ENCODE measurements at places on chromosomes 16 and 17.
A peak's percentile ranks its signal among the peaks of the same experiment; 100 is the strongest.

GRCh38 chr16:48109475-48109874, 46.3 kb downstream of the ABCC12 start:
- no peak for DNase-seq

DNA sequence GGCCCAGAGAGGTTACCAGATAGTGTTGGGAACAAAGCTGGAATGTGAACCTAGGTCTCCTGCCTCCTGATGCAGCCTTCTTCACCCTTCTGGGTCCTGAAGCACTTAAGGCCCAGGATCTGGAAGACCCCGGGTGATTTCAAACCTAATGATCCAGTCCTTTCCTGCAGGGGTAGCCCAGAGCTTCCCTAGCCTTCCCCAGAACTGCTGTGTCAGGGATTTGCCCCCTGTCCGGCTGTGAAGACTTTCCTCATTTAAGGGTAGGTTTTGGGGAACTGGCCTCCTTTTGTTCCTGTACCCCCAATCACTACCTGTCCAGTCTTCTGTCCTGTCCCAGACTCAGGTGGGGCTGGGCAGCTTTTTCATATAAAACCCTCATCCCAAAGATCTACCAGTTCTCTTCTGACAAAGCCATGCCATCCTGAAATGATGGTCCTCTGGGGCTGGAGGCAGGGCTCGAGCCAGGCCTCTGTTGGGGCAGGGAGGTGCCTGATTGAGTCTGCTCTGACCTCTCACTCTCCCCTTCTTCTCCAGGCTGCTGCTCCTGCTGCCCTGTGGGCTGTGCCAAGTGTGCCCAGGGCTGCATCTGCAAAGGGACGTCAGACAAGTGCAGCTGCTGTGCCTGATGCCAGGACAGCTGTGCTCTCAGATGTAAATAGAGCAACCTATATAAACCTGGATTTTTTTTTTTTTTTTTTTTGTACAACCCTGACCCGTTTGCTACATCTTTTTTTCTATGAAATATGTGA, 1.3 kb downstream of the MT1X start:
- no peak for DNase-seq

DNA sequence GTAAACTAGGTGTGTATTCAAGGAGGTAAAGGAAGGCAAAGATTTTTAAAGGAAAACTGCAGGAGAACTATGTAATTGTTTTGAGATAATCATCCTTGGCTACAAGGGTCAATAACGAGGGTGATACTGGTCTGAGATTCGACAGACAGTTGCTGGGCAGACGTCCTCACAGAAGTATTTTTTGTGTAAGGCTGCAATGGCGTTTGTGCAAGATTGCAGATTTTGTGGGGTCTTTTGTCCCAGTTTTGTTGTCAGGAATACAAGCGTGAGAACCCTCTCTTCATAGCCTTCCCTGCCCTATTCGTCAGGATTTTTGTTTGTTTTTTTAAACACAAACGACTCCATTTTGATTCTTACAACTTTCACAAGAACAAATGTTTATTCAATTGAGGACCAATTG, 57.5 kb downstream of the GPR139 start:
- DNase-seq = no peak

DNA sequence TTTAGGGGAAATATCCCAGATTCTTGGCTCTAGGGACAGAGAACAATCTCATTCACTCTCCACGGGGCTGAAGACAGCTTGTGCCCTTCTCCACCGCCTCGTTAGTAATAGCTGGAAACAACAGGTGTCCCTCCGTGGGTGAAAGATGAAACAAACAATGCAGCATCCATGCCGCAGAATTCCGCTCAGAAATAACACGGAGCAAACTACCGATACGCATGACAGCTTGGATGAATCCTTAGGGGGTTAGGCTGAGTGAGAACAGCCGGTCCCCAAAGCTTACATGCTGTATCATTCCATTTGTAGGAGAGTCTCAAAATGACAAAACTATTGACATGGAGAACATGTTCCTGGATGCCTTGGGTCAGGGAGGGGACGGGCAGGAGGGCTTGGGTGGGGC, 29.4 kb upstream of the CACNG1 start:
- no peak for DNase-seq

DNA sequence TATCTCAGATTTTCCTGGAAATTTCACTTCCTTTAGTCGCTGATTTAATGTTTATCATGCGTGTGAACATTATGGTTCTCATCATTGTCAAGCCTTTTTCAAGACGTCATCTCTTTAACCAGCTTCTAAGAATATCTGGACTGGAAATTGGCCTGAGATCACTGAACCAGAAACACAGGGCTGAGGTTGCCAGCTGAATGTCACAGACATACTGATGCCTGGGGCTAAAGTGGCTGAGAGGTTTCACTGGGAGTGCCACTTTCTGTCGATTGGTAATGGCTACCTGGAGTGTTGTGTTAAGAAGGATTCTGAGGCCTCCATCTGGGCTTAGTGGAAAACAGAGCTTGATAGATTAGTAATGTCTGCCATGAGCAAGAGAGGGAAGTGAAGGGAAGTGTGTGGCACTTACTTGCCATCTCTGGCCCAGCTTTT, 54.2 kb downstream of the CRISPLD2 start:
- no peak for DNase-seq

- DNase-seq = no peak
Observed at GRCh38 chr17:7840441-7840840, 6.4 kb downstream of the KDM6B start.

- DNase-seq = no peak
Observed at GRCh38 chr17:33091271-33091670, 99.6 kb downstream of the SPACA3 start.

DNA sequence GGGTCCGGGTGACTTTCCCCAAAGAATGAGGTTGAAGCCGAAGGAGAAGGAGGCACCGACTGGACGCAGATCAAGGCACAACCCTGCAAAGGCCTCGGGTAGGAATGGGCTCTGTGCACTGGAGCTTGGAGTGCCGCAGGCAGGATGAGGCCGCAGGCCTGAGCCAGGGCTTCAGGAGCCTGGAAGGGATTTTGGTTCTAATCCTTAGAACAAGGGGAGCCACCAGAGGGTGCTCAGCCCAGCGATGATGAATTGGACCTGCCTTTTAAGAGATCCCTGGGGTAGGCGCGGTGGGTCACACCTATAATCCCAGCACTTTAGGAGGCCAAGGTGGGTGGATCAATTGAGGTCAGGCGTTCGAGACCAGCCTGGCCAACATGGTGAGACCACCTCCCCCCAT, 8.1 kb downstream of the CIBAR2 start:
- DNase-seq = no peak

DNA sequence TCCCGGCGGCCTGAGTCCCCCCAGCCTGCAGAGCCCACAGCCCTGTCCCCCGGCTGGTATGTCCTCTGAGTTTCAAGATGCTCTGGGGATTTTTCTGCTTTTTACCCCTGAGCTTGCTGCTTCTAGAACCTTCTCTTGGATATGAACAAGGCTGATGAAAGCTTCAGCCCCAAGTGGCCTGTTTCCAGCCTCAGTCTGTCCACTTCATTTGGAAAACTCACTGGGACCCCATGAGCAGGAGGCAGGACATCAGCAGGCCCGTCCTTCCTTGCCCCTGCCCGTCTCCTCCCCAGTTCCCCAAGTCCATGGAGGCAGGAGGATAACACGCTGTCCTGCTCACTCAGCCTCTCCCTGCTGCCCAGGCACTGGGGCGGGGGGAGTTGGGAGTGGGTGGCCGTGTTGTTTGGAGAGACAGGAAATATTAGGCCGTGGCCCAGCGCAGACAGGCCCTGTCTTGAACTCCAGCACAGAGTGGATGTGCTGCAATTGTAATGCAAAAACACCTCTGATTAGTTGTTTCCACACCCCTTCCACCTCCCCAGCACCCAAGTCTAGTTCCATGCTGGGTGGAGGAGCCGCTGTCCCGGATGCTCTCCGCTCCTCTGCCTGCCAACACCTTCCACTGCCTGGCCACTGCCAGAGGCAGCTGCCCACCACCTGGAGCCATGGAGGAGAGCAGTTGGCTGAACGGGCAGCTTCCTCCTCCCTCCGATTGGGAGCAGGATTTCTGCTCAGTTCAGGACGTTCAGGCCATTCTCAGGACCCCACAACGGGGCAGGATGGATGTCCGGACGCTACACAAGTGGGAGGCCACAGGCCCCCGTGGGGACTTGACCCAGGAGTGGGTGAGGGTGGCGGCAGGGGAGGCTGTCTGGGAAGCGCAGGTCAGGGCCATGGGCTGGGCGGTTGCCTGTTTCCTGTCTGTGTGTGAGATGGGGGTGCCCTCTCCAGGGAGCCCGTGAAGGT, 216.9 kb upstream of the GSE1 start:
- no peak for DNase-seq

DNA sequence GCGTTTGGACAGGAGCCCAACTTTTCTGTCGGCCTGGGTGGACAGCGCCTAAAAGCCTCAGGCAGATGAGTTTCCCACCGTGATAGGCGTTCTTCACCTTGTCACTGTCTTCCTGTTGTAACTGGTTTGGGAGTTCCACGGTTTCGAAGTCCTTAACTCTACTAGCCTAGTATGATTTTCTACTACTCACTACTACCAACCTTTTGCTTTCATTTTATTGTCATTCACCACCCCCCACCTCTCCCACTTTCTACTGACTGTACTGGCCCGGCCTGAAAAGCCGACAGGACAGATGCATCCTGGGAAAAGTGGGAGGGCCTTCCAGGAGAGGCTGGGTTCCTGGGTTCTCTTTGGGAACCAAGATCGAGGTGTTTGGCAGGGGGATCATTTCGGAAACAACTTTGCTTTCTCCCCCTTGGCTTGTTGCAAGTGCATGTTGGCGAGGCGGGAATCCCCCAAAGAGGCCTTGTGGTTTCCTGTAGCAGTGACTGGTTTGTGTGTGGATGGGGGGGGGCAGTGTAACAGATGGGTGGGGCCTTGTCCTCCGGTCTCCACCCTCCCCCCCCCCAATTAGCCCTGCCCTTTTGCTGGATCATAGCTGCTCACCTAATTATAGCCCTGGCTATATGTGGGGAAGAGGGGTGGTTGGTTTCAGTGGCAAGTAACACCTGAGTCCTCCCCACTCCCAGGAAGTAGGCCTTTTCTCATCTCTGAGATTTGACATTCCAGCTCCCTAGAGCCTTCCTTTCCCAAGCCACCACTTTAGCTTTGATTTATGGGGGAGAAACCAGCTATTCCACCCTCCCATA, 1.4 kb downstream of the EIF5A start:
- peak; percentile 36 for DNase-seq

DNA sequence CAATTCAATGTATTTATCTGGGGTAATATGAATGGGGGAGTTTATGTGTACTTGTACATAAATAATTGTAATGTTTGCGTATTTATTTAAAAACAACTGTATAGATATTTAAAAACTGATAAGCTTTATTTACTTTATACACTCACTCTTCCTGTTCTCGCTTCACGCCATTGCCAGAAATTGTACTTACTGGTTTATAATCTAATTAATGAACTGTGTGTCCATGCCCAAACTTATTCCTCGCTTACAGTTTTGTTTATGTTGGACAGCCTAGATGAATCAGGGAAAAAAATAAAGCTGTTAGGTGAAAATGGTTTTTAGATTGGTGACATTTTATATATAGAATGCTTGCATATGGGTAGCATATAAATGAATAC, 30.8 kb downstream of the AATF start:
- no peak for DNase-seq

- no peak for DNase-seq
Observed at GRCh38 chr17:39643271-39643670, 6.3 kb downstream of the STARD3 start.

DNA sequence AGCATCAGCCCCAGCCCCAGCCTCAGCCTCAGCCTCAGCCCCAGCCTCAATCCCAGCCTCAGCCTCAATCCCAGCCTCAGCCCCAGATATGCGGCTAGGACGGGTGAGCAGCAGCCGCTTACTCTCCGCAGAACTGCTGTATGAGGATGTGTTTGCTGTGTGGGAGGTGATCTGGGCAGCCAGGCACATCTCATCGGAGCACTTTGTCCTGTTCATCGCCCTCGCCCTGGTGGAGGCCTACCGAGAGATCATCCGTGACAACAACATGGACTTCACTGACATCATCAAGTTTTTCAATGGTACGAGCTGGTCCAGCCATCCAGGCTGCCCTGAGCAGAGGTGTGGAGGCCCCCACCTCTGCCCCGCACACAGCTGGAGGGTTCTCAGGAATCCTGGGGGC, 22.0 kb downstream of the MNT start:
- no peak for DNase-seq

GRCh38 chr16:88869673-88869980, 3.2 kb upstream of the PABPN1L start:
- DNase-seq = no peak

DNA sequence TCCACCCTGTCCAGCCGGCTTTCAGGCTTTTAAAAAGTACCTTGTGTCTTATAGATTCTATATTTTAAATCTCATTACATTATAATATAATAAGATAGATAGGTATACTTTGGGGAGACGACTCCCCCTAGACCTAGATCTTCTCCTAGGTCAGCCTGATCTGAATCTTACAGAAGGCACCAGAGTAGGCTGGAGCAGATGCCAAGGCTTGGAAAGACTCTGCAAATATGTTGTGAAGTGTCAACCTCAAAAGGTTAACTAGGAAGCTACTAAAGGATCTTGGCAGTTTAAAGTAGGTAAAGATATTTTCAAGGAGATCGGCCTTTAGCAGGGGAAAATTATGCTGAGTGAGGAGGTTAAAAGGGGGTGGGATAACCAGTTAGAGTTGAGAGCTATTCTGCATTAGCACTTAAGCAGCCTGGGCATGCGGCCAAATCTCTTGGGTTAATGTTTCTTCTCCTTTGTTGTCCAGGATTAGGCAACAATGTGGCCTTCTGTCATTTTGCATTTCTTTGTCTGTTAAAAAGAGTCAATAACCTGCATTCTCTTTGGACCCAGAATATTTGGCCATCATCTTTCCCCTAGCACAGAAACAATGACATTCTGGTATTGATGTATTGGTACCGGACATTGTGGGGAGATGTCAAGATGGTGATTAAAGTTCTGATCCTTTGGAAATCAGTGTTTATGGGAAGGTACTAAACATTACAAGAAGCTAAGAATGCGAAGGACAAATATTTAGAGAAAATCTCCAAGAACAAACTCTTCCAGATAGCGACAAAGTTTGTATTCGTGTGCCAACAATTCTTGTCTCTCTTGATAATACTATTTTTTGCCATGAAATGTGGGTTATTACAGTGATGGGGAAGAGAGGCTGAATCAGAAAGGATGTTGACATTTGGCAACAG, 51.2 kb upstream of the DHX40 start:
- DNase-seq = peak; percentile 62

DNA sequence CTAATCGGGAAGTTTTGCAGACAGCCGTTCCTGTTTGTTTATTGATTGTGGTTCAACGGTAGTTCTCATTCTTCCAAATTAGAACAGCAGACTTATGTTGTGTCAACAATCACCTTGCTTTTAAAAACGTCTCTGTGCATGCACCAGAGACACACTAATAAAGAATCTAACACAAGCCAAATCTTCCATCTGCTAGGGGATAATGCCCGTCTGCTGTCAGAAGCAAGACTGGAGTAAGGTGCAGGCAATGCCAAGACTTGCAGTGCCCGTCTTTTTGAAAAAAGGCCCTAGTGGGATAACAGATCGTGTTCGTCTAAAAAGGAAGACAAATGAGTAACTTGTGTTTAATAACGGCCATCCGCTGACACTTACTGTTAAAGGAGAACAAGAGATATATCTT, 158.4 kb downstream of the KCNJ2 start:
- no peak for DNase-seq
